Inflammatory macrophage (primary cell): ENCODE measurements at places on chromosomes 3 and 15.

GRCh38 chr15:25711691-25712090 is 151.4 kb downstream of the ATP10A start:
- no peak for DNase-seq

- no peak for DNase-seq
Observed at GRCh38 chr3:47265725-47266428, 16.7 kb downstream of the KIF9 start.

GRCh38 chr3:58246148-58247047 is 8.8 kb downstream of the ABHD6 start:
- no peak for DNase-seq

DNA sequence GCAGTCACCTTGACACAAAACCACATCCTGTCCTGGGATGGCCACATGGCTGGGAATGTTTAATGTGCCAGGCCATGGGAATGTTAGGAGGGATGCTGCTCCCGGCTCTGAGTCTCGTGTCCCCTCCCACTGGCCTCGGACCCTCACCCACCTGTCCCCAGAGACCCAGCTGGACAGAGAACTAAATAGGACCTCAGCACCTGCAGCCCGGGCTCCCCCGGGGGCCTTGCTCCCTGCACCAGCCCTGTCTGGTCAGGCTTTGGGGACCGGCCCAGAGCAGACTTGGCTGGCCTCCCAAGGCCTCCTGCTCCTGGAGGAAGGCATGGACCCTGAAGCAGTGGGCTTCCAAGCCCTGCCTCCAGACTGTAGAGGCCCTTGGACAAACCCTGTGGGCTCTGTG is 100.0 kb upstream of the IQSEC1 start:
- no peak for DNase-seq

GRCh38 chr15:52652984-52653383 is 26.2 kb downstream of the ATOSA start:
- DNase-seq = no peak
